ENCODE measurements at places on chromosomes 1 and 21.

DNA sequence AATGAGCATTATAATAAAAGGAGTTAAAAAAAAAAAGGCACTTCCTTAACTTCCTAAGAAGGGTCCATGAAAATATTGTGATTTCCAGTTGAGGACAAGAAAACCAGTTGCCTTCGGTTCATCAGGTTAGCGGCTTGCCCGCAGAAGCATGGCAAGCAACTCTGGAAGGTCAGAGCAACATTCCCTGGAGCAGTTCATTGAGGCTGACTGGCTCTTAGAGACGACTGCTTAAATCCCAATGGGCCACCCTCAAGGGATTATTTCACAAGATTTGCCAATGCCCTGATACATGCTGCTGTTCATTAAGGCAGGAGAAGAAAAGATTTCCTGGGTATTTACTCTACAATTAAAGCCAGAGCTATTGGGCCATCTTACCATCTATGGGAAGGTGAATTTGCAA is 29.0 kb upstream of the CASQ2 start:
- DNase-seq: no peak

GRCh38 chr1:198575798-198576641 is 35.5 kb upstream of the ATP6V1G3 start:
- DNase-seq: no peak

DNA sequence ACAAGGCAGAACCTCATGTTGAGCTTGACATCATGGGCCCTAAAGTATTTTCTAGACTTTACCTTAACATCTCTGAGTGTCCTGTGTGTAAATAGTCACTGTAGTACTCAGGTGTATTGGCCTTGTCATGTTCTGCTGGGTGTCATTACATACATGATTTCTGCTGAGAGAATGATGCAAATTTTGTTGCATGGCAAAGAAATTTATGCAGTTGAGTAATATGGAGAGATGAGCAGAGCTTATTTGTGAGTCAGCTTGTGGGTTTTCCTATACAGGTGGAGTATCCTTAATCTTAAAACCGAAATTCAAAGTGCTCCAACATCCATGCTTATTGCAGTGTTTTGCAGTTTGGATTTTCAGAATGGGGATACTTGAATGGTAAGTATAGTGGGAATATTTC is 36.6 kb downstream of the RGL1 start:
- DNase-seq: no peak

- no peak for DNase-seq
Observed at GRCh38 chr1:118481126-118481525, 296.1 kb upstream of the SPAG17 start.

- DNase-seq: no peak
Observed at GRCh38 chr1:63747445-63747844, 26.4 kb upstream of the ROR1 start.

GRCh38 chr1:26418865-26419349 is 8.3 kb downstream of the LIN28A start:
- DNase-seq: no peak

GRCh38 chr1:156002188-156002911 is 18.4 kb downstream of the SSR2 start:
- DNase-seq: no peak

DNA sequence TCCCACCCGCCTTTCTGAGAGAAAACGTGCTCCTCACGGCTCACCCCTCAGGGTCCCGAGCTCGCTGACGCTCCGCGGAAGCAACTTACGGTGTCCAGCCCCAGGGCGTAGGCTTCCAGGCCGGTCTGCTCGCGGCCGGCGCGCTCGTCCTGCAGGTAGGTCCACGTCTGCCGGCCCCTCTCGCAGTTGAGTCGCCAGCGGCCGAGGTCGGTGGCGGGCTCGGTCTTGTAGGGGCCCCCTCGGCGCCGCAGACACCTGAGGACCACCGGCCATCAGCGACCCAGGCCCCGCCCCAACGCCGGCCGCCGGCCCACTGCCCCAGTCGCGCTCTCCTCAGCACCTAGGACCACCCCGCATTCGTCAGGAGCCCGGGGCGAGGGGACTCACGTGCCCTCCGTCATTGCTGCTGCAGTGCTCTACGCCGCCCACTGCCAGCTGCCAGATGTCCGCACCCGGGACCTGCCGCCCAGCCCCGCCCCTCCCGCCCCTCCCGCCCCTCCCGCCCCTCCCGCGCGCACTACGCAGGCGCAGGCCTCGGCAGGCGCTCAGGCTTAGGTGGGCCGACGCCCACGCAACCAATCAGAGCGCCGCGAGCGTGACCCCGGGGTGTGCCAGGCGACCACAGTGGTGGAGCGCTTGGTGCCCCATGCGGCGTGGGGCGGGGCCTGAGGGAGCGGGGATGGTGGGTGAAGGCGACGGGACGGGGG is at the start of gene LSS:
TSS of gene LSS (minus strand) at position 430 of the 707 bp plus-strand sequence. CDS start at position 401, 29 bp downstream.
- peak; percentile 71 for DNase-seq

GRCh38 chr1:155250246-155250632 is 5.0 kb downstream of the ENTREP3 start:
- DNase-seq: no peak

All from GM04503 (cell line).